ENCODE measurements at places on chromosomes 4 and X. TPM values are rescaled to one million over a fixed set of nuclear protein-coding genes. Genes with fewer than 3 reads are reported as not detected.

Gene TIGD2
- total RNA-seq: 12.2 TPM

Gene ASMT
- total RNA-seq: not detected

DNA sequence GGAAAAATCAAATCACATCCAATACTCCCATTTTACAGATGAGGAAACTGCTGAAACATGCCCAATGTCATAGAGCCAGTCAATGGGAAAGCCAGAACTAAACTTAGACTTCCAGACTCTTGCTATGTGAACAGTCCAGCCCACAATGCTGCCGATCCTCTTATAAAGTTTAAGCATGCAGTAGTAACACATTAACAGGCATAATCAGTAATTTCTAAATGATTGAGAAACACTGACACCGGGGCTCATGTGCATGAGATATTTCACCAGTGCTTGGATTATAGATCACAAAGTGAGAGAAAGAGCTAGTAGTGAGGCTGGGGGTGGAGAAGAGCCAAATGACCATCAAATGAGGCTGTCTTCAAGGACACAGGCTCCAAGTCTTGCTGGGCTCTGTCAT, 2.5 kb downstream of the BDH2 start:
- DNase-seq: no peak

DNA sequence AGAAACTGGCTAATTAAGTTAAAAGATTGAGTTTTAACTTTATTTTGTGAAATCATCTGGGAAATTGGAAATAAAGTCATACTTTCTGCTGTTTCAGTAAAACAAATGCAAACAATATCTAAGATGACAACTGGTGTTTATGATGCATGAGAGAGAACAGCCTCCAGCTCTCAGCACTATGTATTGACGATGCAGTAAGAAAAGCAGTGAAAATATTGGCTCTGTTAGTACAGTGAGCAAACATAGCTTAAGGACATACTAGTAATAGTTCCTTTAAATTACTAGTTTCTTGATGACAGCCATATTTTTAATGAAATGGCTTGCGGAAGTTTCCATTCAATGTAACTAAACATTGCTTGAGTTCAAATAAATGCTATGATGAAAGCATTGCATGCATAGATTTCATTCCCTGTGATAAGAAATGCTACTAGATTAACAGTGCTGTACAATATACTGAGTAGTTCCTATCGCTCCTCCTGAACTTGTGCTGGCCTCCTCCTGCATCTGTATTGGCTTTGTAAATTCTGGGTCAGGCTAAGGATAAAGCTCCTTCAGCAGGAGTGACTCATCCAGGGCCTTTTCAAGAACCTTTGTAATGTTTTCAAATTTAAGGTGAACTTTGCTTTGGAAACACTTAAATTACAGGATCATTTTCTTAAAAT, 11.6 kb downstream of the ARHGAP24 start:
- no peak for DNase-seq

GRCh38 chr4:188455062-188455752, 316.0 kb downstream of the TRIML1 start:
- DNase-seq: no peak

DNA sequence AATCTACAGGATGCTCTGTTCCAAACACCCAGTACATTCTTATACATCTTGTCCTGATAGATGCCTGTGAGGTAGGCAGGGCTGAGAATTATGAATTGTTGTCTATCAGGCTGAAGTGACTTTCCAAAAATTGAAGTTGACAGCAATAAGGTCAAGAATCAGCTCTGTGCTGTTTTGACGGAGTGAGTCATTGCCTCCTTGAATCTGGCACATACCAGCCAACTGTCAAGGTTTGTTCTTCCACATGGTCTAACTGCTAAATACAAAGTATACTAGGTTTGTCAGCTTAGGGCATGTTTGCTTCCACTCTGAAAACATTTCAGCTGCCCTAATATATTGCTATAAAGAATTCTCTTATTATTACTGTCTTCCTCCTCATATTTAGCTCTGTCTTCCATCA, 32.3 kb downstream of the SH3RF1 start:
- no peak for DNase-seq

Data from endodermal cell (in vitro differentiated cells).